Fibroblast of mammary gland (primary cell): ENCODE measurements at places on chromosomes 7 and 10.

- peak; percentile 12 for DNase-seq
Observed at GRCh38 chr10:58362027-58362789, 23.0 kb upstream of the TFAM start.

DNA sequence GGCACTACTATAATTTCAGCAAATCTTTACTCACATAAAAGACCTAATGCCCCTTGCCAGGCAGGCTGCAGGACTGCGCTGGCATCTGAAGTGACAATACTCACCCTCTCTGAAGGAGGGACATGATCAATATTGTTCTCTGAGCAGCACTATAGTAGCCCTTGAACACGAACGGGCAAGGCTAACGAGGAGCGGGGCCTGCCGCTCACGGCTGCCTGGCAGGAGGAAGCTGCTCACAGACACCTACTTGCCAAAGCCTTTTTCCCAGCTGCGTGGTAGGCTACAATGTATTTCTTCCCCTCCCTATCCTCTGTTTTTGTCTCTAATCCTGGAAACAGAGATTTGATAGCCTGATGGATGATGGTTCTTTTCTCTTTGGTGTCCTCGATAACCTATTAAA, 19.9 kb downstream of the PUS7 start:
- DNase-seq, result no peak

GRCh38 chr10:777913-778479, 88.5 kb upstream of the DIP2C start:
- DNase-seq, result no peak

GRCh38 chr7:21355406-21355874, 72.4 kb upstream of the SP4 start:
- DNase-seq, result no peak

DNA sequence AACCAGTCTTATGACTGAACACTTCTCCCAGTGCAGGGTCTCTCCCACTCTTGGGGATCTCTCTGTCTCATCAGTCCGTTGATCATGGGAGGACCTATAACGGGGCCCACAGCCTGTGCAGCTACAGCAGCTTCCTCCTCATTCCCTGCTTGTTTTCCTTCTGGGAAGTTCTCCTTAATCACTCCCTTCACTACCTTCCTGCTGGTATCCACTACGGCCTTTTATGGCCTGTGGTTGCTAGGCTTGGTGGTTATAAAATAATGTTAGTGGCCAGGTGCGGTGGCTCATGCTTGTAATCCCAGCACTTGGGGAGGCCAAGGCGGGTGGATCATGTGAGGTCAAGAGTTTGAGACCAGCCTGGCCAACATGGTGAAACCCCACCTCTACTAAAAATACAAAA, 3.5 kb upstream of the ZNF282 start:
- DNase-seq, result no peak

GRCh38 chr10:94116848-94117247, 123.1 kb downstream of the PLCE1 start:
- DNase-seq, result no peak

GRCh38 chr7:16985621-16986020, 103.8 kb upstream of the AGR3 start:
- no peak for DNase-seq

DNA sequence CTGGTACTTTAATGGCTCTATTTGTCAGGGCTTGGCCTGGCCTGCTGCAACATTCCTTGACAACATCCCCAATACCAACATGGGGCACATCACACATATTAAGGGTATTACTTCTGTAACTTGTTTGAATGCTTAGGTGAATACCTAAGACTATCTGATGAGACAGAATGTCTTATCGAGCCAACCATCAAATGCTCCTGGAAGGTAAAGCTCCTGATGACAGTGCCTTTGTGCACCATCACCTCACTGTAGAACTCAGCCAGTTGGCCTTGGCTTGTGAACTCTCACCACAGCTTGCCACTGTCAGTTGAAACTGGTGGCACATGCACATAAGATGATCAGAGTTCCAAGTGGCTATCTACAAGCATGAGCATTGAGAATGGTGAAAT, 3.7 kb upstream of the MYO1G start:
- no peak for DNase-seq

DNA sequence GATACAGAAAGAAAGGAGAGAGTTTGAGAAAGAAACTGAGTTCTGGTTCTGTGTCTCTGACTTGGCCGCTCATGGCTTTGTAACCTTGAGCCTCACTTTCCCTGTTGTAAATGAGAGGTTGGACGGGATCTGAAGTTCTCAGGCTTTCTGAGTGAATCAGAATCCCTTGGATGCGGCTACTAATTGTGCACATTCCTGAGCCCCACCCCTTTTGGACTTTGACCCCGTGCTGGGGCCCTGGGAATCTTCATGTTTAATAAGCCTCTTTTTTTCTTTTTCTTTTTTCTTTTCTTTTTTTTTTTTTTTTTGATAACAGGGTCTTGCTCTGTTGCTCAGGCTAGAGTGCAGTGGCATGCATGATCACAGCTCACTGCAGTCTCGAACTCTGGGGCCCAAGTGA, 26.9 kb downstream of the SLC25A28 start:
- no peak for DNase-seq

DNA sequence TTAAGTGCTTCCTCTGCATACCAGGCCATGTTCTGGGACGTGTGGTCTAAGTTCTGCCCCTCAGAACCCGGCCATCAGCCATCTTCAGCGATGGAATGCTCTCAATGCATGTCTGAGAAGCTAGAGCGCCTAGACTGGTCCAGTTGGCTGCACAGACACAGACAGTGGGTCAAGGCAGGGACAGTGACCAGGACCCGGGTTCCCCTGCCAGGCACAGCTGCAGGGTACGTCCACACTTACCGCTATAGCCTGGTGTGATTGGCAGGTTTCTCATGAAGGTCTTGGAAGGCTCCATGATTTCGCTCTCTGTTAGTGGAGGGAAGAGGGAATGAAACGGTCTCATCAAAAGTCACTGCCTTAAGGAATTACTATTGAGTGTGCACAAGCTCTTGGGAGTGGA, 47.3 kb downstream of the PNLIPRP2 start:
- DNase-seq, result no peak

- DNase-seq, result no peak
Observed at GRCh38 chr7:114793155-114793845, 128.6 kb upstream of the MDFIC start.

GRCh38 chr10:81944609-81945008, 69.6 kb downstream of the NRG3 start:
- DNase-seq, result no peak

GRCh38 chr7:46115410-46115809, 194.3 kb upstream of the IGFBP3 start:
- no peak for DNase-seq

DNA sequence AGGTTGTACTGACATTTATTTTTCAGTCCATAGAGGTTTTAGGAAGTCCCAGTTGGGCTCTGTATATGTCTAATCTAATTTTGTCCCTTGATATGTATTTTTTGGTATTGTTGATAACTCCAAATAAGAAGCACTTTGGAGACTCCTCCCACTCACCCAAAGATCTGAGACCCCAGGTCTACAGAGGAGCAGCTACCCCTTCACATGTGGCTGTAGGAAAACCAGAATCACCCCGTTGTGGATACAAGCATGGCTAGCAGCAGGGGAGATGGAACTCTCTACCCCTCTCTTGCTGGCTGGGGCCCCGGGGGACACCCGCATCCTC, 9.4 kb downstream of the HHEX start:
- DNase-seq, result no peak

GRCh38 chr7:96663871-96664445, 45.7 kb downstream of the SEM1 start:
- DNase-seq, result no peak

GRCh38 chr7:76259124-76260093, 43.1 kb upstream of the HSPB1 start:
- DNase-seq, result no peak

DNA sequence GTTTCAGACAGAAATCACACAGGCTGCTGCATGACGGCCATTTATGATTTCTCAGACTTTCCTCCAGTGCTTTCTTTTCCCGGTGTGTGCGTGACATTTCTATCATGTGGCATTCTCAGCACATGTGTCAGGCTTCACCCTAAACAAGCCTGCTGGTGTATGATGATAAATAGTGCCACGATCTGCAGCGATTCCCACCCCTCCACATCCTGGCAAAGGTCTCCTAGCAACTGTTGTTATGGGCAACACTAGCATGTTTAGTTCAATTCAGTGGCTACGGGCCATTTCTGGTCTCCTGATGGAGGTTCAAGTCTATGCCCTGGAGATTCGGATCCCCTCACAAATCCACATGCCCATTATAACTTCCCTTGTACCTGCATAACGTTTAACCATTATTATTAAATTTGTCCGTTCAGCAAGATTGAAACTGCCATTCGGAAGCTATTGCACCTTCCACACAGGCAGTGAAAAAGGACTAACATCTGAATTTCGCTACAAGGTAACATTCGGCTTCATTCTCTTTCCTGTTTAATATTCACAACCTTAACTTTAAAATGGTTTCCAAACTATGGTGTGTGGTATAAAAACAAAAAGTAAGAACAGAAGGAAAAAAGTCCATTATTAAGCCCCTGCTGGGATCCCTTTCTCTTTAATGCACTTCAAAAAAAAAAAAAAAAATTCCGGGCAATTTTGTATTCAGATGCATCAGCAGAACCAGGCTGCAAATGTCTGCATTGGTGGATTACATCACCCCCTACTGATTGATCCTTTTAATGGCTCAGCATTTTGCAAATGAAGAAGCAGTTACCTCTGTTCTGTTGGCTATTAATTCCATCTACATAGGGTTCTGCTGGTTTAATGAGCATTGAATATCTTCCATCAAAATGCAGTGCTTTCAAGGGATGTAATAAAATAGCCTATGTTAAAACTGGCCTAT, 90.2 kb downstream of the FRMD4A start:
- DNase-seq, result no peak

DNA sequence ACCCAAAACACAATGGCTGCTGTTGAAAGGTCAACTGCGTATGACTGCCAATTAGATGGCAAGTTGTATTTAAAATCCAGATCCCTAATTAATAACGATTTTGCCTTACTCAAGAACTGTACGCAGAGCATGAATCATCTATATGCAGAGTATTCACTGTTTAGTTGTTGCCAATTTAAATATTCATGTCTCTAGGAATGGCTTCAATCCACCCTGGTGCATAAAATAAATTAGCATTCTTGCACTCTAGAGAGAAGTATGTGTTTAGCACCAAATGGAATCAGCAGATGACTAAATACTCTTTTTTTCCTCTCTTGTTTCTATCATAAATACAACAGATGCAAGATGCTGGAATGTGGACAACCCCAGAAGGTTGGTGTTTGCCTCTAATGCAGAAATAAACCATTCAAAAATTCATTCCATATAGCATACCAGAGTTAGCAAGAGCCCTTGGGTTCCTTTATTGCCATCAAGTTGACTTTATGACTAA, 320.3 kb downstream of the LRRTM3 start:
- DNase-seq, result no peak

- no peak for DNase-seq
Observed at GRCh38 chr7:135929722-135930141, 47.4 kb downstream of the MTPN start.

- no peak for DNase-seq
Observed at GRCh38 chr7:142800699-142801260, 30.0 kb downstream of the PRSS2 start.

GRCh38 chr7:155565596-155565995, 19.2 kb upstream of the CNPY1 start:
- DNase-seq, result no peak

DNA sequence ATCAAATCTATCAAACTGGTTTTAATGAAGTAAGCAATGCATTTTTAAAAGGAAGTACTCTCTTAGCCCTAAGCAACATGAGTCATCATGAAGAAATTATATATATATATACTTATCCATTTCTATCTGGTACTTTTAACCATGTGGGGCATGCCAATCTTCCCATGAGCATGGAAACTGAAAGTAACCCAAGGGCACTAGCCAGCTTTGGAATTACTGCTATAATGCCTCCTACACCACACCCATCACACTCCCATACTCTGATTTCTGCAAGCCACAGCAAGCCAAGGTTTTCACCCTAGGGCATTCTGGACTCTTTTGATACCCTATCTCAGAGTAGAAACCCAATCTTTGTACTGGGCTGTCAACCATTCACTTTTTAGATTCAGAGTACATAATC, 204.6 kb downstream of the IMMP2L start:
- peak; percentile 13 for DNase-seq

- peak; percentile 71 for DNase-seq
Observed at GRCh38 chr7:19410106-19410505, 264.9 kb upstream of the FERD3L start.

DNA sequence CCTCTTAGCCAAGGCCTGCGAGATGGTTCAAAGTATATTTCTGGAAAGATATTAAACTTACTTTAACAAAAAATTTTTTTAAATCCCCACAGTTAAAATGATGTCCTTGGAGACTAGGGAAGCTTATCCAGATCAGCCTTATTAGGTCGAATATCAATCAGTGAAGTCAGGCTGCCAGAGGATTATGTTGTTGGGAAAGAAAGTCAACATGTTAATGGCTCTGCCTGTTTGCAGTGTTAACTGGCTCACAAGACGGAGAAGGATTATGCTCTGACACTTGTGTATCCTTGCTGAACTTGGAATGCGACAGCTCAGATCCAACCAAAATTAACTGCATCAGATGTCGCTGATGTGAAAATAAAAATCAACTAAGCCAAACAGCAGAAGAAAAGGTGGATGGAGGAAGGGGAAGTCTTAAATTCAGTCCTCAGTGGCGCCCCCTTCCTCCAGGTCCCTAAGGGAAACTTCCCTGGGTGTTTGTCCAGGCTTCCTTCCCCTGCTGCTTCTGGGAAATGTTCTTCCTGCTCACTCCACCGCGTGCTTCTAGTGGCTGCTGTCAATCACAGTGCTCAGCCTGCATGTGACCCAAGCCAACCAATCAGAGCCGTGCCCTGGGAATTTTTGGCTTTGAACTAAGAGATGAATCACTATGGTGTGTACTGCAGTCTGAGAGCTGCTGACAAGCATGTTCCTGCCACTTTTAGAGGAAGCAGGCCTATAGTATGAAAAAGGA, 690.4 kb upstream of the NRP1 start:
- DNase-seq, result peak; percentile 67

GRCh38 chr7:156061689-156062255, 249.5 kb upstream of the SHH start:
- no peak for DNase-seq

GRCh38 chr7:31029251-31030042, 22.7 kb upstream of the ADCYAP1R1 start:
- no peak for DNase-seq
